Thoracic aorta (tissue), 2 donors: ENCODE measurements at places on chromosomes 12 and 14. TPM values are rescaled to one million over a fixed set of nuclear protein-coding genes. Genes with fewer than 3 reads are reported as not detected.

- H3K27ac ChIP-seq: no peak overlapping the region
- H3K36me3 ChIP-seq: no peaks in the 10 kb centered on the region
- no peaks in the 10 kb centered on the region for H3K4me1 ChIP-seq
- H3K4me3 ChIP-seq: no peak overlapping the region
Observed at GRCh38 chr12:100324498-100324897, 32.4 kb upstream of the SLC17A8 start.

DNA sequence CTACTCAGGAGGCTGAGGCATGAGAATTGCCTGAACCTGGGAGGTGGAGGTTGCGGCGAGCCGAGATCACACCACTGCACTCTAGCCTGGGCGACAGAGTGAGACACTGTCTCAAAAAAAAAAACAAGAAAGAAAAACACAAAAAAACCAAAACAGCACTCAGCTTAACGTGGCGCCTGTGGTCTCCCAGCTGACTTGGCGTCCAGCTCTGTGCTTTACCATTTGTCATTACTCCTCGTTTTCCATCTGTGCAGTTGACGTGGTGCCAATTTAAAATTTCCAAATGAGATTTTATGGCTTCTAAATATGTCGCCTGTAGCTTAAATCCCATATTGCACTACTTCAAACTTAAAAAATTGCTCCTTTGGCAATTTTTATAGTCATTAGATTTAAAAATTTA is 2.0 kb downstream of the MGP start:
- peaks cover 17% of the 10 kb centered on the region for H3K36me3 ChIP-seq
- peak overlapping the region; percentile 83 for H3K4me3 ChIP-seq
- no peak for DNase-seq
- H3K27ac ChIP-seq: peak overlapping the region; percentile 91

MEG3 gene
- 153 TPM for total RNA-seq

FAM222A gene
- 0.68 TPM for total RNA-seq
